CD14-positive monocyte (primary cell): ENCODE measurements at places on chromosomes 1 and 21.

DNA sequence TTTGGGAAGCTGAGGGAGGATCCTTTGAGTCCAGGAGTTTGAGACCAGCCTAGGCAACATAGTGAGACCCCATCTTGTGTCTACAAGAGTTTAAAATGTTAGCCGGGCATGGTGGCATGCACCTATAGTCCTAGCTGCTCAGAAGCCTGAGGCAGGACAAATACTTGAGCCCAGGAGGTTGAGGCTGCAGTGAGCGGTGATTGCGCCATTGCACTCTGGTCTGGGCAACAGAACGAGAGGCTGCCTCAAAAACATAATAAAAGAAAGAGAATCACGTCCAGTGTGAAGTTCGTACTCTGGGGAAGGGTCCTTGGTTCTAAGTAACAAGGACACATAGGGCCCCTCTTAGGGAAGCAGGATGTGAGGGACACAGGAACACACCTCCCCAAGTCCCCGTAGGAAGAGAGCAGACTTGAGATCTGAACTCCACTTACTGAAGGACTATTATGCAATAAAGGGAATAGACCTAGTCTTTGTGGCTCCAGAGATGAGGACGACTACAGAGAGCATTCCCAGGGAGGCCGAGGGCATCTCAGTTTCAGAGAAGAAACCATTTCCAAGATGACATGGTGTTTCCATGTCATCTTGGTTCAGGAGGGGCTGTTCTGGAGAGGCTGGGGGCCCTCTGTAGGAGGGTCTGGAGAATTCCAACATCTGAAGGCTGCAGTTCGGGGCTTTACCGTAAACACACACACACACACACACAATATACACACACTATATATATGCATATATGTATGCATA lies 10.8 kb upstream of the ENO1 start:
- no peak for DNase-seq

- peak; percentile 5 for DNase-seq
Observed at GRCh38 chr1:93588206-93588605, 93.4 kb downstream of the BCAR3 start.

- no peak for DNase-seq
Observed at GRCh38 chr1:87295445-87296110, 33.1 kb upstream of the LMO4 start.

GRCh38 chr21:26715878-26716506 lies 129.2 kb downstream of the ADAMTS1 start:
- peak; percentile 28 for DNase-seq

GRCh38 chr1:18820791-18821641 lies 38.4 kb downstream of the TAS1R2 start:
- DNase-seq, result peak; percentile 2

DNA sequence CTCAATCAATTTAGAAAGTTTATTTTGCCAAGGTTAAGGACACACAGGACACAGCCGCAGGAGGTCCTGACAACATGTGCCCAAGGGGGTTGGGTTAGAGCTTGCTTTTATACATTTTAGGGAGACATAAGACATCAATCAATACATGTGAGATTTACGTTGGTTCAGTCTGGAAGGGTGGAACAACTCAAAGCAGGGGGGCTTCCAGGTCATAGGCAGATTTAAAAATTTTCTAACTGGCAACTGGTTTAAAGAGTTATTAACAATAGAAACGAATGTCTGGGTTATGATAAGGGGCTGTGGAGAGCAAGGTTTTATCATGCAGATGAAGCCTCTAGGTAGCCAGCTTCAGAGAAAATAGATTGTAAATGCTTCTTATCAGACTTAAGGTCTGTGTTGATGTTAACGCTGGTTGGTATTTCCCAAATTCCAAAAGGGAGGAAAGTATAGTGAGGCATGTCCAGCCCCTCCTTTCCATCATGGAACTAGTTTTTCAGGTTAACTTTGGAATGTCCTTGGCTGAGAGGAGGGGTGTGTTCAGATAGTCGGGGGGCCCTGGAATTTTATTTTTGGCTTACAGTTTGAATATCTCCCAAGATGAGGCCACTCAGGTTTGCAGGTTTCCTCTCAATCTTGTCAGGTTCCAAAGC lies 31.0 kb upstream of the TGFBR3 start:
- DNase-seq, result no peak

DNA sequence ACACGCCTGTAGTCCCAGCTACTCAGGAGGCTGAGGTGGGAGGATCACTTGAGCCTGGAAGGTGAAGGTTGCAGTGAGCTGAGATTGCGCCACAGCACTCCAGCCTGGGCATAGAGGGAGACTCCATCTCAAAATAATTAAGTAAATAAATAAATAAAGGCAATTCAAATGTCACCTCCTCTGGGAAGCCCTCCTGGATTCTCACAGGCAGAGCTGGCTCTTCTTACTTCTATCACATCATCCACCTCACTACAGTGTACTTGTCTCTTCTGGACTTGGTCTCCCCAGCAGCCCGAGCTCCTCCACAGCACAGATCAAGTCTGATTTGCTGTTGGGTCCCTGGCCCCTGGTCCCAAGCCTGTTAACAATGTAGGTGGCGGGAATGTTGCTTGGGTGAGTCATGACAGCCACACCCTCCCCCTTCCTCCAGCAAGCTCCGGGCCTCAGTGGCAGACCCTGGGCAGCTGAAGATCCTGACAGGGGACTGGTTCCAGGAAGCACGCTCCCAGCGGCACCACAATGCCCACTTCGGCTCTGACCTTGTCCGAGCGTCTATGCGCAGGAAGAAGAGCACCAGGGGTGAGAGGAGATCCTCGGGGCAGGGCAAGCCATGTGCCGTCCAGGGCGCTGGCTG lies 5.3 kb downstream of the SYTL1 start:
- no peak for DNase-seq
